8988T (cell line): ENCODE measurements at places on chromosomes 1 and 21.

DNA sequence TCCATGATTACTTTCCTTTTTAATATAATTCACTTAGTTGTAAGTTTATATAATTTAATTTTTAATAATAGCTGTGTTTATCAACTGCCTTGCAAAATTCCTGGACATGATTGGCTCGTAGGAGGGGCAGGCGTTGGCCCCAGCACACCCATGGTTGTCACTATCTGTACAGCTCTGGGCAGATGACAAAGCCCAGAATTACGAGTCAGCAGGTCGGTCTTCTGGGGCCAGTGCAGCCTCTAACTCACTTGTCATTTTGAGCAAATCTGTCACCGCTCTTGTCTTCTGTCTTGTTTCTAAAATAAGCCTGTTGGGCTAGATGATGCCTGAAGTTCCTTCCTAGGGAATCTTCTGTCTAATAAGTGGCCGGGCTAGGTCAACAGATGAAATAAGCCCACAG is 21.4 kb upstream of the LRRC38 start:
- no peak for DNase-seq

DNA sequence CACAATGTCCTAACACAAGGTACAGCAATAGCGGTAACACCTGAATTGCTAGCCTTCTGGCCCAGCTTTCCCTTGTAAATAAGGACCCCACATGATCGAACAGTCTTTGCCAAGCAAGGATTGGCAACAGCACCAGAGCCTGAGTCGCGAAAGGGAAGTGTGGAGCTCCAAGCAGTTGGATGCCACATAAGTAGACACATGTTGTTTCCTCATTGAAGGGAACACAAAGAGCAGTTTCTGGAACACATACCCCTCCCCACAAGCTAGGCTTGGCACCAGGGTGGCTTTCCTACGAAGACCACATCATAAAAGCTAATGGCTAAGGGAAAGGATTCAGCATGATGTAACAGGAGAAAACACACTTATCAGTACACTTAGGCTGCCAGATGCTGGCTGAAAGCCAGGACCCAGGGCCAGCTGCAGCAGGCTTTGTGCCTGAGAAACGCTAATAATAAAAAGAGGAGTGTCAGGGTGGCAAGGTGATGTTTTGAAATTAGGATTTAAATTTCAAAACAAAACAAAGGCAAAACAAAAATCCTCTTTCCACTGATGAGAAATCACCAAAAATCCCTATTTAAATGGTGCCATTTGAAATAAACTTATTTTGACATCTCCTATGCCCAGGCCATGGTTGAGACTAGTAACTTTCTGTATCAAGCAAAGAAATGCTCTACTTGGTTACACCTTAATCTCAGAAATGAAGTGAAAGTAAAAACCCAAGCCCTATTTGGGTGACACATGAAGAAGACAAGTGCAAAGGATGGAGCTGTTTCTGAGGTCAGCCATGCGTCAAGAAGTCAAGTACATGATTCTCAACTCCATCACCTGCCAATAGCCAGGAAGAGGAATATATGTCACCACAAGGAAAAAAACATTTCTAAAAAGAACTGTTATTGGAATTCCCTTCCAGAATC is 11.9 kb upstream of the CPLANE2 start:
- no peak for DNase-seq

- DNase-seq, result no peak
Observed at GRCh38 chr1:53286955-53287354, 40.9 kb downstream of the LRP8 start.

DNA sequence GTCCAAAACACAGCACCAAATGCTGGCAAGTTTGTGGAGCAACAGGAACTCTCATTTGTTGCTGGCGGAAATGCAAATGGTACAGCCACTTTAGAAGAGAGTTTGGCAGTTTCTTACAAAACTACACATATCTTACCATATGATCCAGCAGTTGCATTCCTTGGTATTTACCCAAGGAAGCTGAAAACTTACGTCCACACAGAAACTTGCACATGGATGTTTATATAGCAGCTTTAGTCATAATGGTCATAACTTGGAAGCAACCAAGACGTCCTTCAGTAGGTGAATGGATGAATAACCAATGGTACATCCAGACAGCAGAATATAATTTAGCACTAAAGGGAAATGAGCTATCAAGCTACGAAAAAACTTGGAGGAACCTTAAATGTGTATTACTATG is 66.4 kb downstream of the MARK1 start:
- DNase-seq, result no peak

- DNase-seq, result no peak
Observed at GRCh38 chr1:173445164-173445563, 32.0 kb upstream of the PRDX6 start.

DNA sequence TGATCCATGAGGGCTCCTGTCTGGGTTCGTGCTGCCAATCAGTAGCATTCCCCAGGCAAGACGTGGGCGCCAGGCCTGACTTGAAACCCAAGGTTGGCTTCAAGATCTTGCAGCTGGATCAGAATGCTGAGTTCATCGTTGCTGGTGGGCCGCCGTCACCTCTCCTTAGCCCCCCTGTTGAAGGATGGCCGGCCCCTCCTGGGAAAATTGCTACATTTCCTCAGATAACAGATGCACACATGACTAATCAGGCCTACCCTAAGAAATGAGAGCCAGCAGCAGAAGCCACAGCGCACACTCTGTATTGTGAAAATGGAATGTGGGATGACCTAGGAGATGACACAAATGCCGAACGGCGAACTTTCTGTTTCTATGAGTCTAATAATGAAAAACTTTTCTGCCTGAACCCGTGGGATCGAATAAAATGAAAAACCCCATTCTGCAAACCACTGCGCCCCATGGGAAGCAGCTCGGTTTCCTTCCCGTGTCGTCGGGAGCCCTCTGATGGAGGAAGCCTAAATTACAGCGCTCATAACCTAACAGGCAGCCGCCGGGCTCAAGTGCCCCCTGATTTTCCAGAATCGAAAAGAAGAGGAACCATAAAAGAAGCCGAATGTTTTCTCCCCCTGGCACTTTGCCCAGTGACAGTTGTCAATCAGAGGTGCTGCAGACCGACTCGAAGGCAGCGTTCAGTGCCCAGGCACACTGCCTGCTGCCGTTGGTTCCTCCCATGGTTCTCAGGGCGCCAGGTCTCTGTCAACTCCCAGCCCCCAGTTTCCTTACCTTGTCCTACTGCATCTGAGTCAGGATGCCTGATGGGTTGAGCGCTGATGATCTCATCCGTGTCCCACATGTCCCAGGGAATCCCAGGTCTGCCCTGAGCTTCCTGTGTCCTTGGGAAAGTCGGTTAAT is 38.2 kb upstream of the H6PD start:
- DNase-seq, result no peak

GRCh38 chr1:240404286-240404685 is 207.7 kb downstream of the GREM2 start:
- no peak for DNase-seq

- DNase-seq, result no peak
Observed at GRCh38 chr1:172184506-172185191, 235.8 kb upstream of the C1orf105 start.

DNA sequence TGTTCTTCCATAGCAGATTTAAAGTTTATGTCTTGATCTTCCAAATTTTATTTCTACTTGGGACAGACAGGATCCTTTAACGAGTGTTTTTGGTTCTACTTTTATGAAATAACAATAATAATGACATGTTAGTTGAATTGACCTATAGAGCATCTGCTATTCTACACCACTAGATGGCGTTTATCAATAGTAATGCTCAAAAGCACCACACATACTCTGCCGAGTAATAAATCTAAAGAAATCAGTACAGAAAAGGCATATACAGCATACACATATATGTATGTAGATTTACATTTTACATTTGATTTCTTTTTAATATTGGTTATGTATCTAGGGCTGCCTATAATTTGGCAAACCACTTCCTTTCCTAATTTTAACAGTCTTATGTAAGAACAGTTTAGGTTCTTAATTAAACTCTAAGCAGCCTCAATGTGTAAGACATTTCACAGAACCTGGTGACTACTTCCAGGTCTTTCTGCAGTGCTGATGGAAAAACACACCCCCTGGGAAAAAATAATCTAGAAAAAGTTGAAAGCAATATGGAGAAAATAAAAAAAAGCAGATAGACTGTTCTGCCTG is 5.9 kb upstream of the SIPA1L2 start:
- DNase-seq, result no peak

DNA sequence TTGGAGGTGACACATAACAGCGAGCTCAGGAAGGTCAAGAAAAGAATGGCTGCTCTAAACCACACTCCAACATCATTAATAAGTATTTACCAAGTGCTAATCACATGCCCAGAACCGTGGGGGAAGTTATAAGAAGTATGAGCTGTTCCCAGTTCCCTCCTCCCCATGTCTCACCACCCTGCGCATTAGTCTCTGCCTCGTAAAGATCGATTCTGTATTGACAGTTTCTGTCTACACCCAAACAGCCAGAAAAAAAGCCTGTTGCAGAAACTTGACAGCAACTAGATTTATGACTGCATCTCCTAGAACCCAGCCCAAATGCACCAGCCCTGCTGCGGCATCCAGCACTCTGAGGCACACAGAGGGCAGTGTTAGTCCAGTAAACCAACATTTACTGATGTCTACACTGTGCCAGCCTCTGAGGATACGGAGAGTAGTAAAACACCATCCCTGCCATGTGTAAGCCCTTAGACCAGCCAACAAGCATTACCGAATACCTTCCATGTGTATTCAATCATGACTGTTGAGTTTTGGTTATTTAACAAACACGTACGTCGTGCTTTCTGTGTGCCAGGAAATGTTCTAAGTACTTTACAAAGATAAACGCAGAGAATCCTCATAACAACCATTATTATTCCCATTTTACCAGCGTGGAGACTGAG is 63.6 kb upstream of the ZBTB40 start:
- no peak for DNase-seq

- no peak for DNase-seq
Observed at GRCh38 chr1:166884971-166885370, 8.9 kb upstream of the TADA1 start.

GRCh38 chr1:26627954-26628353 is 67.9 kb upstream of the ARID1A start:
- DNase-seq, result no peak

DNA sequence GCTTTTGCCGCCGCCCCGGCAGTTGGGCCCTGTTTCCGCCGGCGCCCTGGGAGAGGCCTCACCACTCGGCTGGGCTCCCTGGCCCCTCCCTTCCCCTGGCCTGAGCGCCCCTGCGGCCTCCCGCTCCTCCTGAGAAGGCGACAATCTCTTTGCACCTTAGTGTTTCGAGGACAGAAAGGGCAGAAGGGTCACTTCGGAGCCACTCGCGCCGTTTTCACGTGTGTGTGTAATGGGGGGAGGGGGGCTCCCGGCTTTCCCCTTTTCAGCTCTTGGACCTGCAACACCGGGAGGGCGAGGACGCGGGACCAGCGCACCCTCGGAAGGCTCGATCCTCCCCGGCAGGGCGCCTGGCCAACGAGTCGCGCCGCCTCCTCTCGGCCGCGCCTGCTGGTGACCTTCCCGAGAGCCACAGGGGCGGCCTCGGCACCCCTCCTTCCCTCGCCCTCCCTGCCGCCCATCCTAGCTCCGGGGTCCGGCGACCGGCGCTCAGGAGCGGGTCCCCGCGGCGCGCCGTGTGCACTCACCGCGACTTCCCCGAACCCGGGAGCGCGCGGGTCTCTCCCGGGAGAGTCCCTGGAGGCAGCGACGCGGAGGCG is 432 bp upstream of the SIM2 start:
- peak; percentile 86 for DNase-seq

GRCh38 chr1:174242856-174243255 is 83.5 kb downstream of the RABGAP1L start:
- no peak for DNase-seq

GRCh38 chr1:234845097-234845660 is 235.2 kb upstream of the IRF2BP2 start:
- DNase-seq, result no peak
